ENCODE measurements at places on chromosomes 7 and 10. TPM values are rescaled to one million over a fixed set of nuclear protein-coding genes. Genes with fewer than 3 reads are reported as not detected.

The BLNK gene
- 0.25 TPM for total RNA-seq

The CCZ1 gene
- 80.6 TPM for total RNA-seq

The PDZD8 gene
- total RNA-seq = 22.9 TPM

The H2BK1 gene
- not detected for total RNA-seq

The CTAGE4 gene
- 0.25 TPM for total RNA-seq

The CCDC172 gene
- not detected for total RNA-seq

The HOXA6 gene
- not detected for total RNA-seq

The VPS41 gene
- total RNA-seq = 93.7 TPM

The HOXA1 gene
- total RNA-seq = not detected

The PRPS1L1 gene
- total RNA-seq = not detected

The FOXI2 gene
- total RNA-seq = not detected

The TLX1 gene
- not detected for total RNA-seq

The HABP2 gene
- under 0.01 TPM for total RNA-seq

The STOX1 gene
- 6.4 TPM for total RNA-seq

The AASS gene
- 15.2 TPM for total RNA-seq

The C7orf25 gene
- 4.4 TPM for total RNA-seq

The SP8 gene
- total RNA-seq = 4.9 TPM

The SCART1 gene
- total RNA-seq = 0.49 TPM

The GRB10 gene
- 49.9 TPM for total RNA-seq

The GIMAP8 gene
- 0.74 TPM for total RNA-seq

The C7orf33 gene
- not detected for total RNA-seq

The ZNF239 gene
- total RNA-seq = 16.5 TPM

The CALHM3 gene
- total RNA-seq = not detected

The LIPM gene
- not detected for total RNA-seq

The CACNB2 gene
- 6.9 TPM for total RNA-seq

The OR2A5 gene
- total RNA-seq = not detected

The ASB4 gene
- total RNA-seq = under 0.01 TPM

The FGL2 gene
- total RNA-seq = 3.2 TPM

The NXPH1 gene
- total RNA-seq = 34.9 TPM

The AMPH gene
- 47.0 TPM for total RNA-seq

The DOCK1 gene
- total RNA-seq = 13.5 TPM

The TSPAN12 gene
- 3.9 TPM for total RNA-seq

The COL26A1 gene
- total RNA-seq = 12.0 TPM

The MOGAT3 gene
- not detected for total RNA-seq
